B cell (primary cell): ENCODE measurements at places on chromosomes 2 and 18. TPM values are rescaled to one million over a fixed set of nuclear protein-coding genes. Genes with fewer than 3 reads are reported as not detected.

ZNF397 gene
- polyA plus RNA-seq = 16.6 and 16.8 TPM in 2 replicates

CELF4 gene
- not detected in 2 replicates for polyA plus RNA-seq

PELI1 gene
- polyA plus RNA-seq = 45.3 and 204 TPM in 2 replicates

GRCh38 chr2:224525774-224526173 is 59.4 kb downstream of the CUL3 start:
- no peak for DNase-seq

DNA sequence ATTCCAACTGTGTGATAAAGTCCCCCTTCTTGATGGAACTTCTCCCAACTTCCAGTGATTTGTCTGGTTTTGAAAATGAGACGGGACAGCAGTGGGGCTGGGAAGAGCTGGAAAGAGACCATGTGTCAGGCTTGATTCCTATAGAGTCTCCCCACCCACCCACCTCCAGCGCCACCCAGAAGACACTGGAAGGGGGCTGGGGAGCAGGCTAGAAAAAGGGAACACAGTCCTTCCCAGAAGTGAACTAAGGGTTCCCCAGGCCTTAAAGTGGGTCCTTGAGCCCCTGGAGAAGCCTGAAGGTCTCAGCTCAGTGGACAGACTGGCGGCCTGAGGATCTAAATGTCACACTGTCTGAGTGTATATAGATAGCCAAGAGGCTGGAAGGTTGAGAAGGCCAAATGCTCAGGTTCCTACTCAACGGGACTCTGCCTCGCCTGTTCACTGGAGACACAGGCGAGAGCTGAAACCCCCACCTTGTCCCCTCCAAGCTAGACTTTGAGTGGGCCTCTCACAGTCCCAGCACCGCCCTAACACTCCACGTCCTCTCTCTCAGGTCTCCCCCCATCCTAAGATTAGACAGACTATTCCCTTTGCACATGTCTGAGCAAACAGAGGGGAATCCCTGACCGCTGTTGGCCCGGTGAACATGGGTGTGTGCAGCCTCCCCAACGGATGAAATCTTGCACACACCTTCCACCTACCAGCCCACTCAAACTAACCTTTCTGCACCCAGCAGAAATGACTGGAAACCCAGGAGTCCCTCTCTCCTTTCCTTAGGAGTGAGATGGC is 1.6 kb downstream of the PKDCC start:
- no peak for DNase-seq

GRCh38 chr18:49723648-49724180 is 89.6 kb downstream of the ACAA2 start:
- DNase-seq = no peak

GRCh38 chr18:361941-362310 is 94.1 kb upstream of the THOC1 start:
- no peak for DNase-seq

DNA sequence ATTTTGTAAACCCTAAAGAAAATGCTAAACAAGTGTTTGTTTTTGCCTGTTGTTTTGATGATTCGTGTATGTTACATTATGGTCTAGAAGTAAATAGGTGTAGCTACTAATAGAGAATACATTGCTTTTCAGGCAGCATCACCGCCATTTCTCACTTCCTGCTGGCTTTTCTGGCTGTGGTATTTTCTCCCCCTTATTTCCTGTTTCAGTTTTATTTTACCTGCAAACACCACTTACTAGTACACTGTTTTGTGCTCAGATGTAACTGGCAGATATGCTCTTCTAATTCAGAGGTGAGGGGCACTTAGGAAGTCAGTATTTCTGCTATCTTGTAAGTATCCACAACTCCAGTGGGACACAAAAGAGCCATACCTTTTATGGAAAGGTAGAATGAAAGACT is 38.1 kb upstream of the SLC3A1 start:
- DNase-seq = peak; percentile 67

DNA sequence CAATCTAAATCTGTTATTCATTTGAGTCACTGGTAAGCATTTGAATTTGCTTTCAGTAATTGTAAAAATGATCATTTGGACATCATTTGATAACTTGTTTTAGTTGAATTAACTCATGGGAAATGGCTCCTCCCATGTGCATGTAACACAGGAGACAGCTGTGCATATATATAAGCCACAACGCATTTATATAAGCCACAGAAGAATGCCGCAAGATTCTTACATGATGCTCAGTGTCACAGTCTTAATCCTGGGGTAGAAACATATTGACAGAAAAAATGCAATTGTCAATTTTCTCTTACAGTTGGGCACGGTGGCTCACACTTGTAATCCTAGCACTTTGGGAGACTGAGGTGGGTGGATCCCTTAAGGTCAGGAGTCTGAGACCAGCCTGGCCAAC is 13.3 kb upstream of the IAH1 start:
- DNase-seq = no peak

DNA sequence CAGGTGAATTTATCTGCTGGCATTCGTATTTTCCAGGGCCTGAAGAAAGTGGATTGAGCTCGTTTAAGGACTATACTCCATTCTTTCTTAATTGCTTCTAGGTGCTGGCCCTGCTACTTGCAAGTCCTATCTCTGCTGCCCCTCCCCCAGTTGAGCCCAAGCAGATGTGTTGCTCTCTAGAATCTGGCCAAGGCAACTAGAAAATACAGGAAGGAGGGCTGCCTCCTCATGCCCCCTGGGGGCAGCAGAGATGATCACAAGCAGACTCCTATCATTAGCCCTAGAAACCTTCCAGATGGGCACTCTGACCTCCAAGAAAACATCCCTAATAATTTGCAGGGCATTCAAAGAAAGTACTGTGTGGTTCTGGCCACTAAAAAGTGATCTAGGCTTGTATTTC is 72.5 kb upstream of the CYP26B1 start:
- DNase-seq = no peak

DNA sequence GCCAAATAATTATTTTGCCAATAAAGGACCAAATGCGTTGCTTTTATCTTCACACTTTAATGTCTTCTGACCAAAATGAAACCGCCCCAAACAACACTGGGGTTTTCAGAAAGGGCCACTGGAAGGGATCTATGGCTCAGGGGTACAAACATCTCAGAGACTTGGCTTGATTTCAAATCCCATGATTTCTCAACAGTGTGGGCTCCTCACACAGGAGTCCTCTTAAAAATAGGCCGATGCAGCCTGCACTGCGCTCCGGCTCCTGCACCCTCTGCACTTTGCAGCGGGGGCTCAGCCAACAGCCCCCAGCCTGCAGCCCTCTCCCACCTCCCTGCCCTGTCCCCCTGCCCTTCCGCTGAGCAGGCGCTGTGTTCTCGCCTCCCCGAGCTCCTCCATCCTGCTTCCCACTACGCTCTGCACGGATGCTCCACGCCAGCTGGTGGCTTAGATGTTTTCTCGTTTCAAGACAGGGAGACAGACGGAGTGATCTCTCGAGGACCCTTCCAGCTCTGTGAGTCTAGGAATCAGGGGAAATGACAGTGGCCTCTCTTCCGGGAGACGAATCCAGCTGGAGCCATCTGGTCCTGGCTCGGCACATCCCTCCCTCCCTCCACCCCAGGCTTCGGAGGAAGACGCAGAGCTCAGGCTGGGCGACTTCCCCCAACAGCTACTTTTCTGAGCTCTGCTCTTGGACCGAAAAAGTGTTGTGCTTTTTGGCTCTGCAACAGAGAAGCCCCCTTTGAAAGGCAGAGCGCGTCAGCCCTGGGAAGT is 71.4 kb downstream of the KCNF1 start:
- DNase-seq = no peak
